G401 (cell line): ENCODE measurements at places on chromosomes 2 and 18. TPM values are rescaled to one million over a fixed set of nuclear protein-coding genes. Genes with fewer than 3 reads are reported as not detected.

DNA sequence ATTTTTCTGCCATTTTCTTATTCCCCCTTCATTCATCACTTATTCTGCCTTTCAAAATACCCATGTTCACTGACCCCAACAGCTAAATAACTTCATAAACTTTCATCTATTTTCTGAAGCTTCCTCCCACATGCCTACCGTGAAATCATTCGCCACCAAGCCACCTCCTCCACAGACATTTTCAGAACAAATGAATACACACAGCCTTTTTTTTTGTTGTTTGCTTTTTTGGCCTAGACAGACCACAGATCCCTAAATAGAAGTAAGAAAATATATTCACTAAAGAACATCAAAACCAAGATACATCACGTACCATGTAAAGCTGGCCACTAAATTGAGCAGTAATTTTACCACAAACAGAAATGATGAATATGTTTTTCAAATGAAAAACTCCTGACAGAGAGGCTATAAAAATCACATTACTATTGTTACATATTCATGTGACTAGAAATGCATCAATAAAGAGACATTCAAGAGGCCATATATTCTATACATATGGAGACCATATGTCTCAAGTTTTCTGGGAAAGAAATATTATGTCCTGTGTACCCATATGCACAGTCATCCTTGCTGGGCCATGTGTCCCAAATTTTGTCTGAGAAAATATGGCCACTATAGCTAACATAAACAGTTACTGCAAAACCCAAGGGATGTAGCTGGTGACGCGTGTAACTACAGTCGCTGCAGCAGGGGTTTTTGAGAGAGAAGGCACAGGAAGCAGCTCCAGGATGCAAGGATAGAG is 200.3 kb downstream of the FBXO15 start:
- DNase-seq, result no peak

GRCh38 chr2:113910967-113911678 is 21.2 kb downstream of the ACTR3 start:
- no peak for DNase-seq

Gene GLI2
- not detected in 2 replicates for total RNA-seq

Gene PPP1R7
- 83.2 and 91.9 TPM in 2 replicates for total RNA-seq

- no peak for DNase-seq
Observed at GRCh38 chr2:206456078-206456754, 12.9 kb downstream of the ADAM23 start.

GRCh38 chr2:160516547-160517365 is 23.1 kb upstream of the RBMS1 start:
- DNase-seq, result no peak

Gene HOXD3
- total RNA-seq, result 1.8 and 6.5 TPM in 2 replicates

- DNase-seq, result no peak
Observed at GRCh38 chr18:31042406-31043181, at the start of gene DSC3. TSS of gene DSC3 (minus strand) at chr18:31042742. CDS start at chr18:31042660, 82 bp downstream.

- DNase-seq, result no peak
Observed at GRCh38 chr18:1513519-1513918, 608.8 kb downstream of the ADCYAP1 start.

DNA sequence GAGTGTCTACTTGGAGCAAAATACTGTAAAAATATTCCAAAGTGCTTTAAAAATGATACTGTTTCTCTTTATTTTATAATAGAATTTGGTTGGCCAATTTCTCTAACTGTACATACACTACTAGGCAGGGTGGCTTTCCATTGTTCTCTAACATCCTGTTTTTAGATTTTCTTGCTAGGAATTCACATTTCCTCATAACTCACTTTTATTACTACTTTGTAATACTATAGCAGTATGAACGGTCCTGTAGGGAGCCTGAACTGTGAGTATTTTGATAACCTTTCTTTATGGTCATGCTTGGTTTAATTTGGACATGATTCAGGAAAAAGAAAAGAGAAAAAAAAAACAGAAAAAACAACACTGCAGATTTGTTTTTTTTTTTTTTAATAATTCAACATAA is 37.8 kb downstream of the GCG start:
- DNase-seq, result no peak

Gene MAPK4
- total RNA-seq, result not detected in 2 replicates

DNA sequence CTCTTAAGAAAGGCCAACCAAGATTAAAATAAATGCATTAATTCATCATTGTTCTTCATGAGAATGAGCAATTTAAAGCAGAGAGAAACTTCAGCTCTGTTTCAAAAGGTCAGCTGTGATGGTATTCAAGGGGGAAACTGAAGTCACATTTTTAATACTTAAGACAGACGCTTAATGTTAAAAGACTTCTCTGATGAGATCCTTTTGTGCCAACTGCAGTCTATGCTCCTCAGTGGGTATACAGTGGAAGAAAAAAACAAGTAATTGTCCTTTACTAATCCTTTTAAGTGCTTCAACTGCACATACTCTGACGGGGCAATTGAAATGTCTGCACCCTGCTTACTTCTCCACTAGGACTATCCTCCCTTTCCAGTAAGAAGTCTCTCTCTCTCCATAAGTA is 309.7 kb downstream of the GULP1 start:
- DNase-seq, result no peak

GRCh38 chr18:65938592-65939372 is 188.0 kb downstream of the CDH7 start:
- DNase-seq, result no peak

DNA sequence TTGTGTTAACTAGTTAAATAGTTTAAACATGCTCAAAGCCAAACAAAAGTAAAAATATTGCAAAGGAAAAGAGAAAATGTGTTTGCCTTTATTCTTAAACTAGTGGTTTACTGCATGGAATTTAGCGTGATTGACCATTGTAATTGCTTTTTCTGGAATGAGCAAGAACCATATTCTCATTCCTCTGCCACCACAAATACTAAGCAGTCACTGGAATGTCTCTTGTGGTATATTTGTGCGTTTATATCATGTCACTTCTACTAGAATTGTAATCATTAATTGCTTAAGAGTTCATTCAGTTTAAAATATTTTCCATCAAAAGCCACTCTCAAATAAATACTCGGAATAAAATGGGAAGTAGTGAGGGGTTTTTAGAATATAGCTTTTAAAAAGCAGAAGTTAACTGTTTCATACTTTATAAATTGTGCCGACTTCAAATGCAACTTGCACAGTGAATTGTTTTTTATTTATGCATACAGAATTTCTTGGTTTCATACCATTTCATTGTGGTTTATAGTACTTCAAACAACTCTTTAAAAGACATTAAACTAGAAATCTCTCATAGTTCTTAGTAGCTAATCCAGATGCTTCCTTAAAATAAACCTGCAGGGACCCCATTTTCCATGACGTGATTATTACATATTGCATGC is 288.1 kb downstream of the EPHA4 start:
- no peak for DNase-seq

DNA sequence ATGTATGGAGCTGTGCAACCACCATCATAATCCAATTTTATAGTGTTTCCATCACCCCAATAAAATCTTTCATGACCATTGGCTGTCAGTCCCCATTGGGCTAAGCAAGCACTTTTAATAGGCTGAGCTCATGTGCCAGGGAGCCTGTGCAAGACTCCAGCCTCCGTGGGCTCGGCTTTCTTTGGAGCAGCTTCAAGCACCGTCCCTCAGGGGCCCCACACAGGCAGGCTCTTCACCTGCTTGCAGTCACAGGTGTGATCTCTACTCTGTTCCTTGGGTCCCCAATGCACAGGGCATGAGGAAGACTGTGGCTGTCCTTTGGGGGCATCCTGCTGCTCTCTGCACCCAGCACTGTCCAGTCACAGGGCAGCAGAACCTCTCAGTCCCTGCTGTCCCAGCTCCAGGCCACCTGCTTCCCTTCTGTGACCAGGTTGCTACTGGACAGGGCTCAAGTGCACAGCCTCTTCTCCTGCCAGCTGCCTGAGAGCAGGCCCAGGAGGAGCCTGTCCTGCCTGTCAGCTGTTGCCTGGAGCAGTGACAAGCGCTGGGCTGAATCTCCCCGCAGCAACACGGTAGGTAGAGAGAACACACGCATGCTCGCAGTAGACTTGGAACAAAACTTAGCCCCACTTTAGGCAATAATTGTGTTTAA is 40.7 kb upstream of the TMEM131 start:
- DNase-seq, result peak; percentile 93

- DNase-seq, result no peak
Observed at GRCh38 chr2:239726631-239727181, 298.4 kb downstream of the NDUFA10 start.

Gene GAL3ST2
- total RNA-seq, result not detected in 2 replicates

- DNase-seq, result peak; percentile 95
Observed at GRCh38 chr2:85997017-85997970, 108.4 kb downstream of the POLR1A start.
